ENCODE measurements at places on chromosomes 4 and X. TPM values are rescaled to one million over a fixed set of nuclear protein-coding genes. Genes with fewer than 3 reads are reported as not detected.

The HTR2C gene
- not detected for total RNA-seq

DNA sequence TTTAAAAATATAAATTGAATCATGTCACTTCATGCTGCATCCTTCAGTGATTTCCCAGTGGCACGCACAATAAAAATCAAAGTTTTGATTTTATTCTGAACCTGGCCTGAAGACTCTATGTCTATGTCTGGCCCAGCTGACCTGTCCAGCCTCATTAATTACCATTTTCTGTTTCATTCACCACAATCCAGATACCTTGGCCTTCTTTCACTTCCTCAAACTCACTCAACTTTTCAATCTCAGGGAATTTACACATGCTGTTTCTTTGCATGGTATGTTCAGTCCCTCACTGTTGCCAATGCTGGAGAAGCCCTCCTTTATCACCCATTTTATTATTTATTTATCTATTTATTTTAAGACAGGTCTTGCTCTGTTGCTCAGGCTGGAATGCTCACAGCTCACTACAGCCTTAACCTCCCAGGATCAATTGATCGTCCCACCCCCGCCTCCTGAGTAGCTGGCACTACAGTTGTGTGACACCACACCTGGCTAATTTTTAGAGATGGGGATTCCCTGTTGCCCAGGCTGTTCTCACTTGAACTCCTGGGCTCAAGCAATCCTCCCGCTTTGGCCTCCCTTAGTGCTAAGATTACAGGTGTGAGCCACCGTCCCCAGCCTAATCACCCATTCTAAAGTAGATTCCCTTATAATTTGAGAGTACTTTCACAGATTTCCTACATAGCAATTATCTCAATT is 43.1 kb downstream of the ZGRF1 start:
- H3K27me3 ChIP-seq, result no peaks in the 10 kb centered on the region
- no peak for DNase-seq
- H3K4me1 ChIP-seq, result no peaks in the 10 kb centered on the region
- H3K36me3 ChIP-seq, result no peaks in the 10 kb centered on the region
- no peak overlapping the region for H3K27ac ChIP-seq
- no peak overlapping the region for H3K4me3 ChIP-seq

DNA sequence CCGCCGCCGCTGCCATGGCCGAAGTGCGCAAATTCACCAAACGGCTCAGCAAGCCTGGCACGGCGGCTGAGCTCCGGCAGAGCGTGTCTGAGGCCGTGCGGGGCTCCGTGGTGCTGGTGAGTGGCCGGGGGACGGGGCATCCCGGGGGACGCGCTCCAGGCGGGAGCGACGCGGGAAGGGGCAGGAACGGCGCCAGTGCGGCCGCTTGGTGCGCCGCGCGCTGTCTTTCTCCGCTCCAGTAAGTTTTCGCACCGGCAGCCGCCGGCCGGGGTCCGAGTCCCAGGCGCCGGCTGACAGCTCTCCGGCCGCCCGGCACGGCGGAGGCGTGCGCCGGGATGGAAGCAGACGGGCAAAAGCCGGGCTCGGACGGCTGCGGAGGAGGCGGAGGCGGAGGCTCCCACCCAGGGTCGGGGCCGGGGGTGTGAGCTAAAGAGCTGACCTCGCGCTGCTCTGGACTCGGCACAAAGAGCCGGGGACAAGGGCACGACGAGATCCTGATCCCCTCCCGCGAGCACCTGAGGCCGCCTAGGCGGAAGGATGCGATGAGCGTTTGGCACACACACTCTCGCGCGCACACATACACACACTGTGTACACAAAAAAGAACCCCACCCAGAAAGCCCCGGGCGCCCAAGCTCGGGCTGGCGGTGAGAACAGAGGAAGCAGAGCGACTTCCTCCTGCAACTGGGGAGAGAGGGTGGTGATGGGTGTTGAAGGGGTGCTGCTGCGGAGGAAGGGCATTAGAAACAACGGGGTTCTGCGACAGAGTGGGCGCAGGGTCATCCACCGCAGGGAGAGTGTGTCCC is 545 bp downstream of the DOCK11 start:
- H3K27me3 ChIP-seq, result peaks cover 18% of the 10 kb centered on the region
- H3K36me3 ChIP-seq, result no peaks in the 10 kb centered on the region
- H3K4me3 ChIP-seq, result peak overlapping the region; percentile 16
- peaks cover 14% of the 10 kb centered on the region for H3K4me1 ChIP-seq
- no peak for DNase-seq

DNA sequence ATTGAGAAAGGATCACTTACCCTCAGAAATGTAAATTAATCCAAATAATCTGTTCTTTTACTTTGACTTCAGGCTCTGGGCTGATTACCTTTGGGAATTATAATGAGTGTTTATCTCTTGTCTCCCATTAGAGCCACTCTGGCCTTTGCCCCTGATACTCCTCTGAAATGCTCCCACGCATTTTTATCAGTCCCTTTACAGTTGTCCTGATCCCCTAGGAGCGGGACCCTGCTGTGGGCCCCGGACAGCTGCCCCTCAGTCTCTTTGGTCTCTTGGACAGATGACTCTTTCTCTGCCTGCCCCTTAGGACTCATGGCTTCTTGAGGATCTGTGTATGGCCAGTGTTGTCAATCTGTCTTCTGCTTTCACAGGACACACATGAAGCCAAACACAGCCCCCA is 1.0 kb upstream of the TRIM75 start:
- no peak overlapping the region for H3K4me3 ChIP-seq
- no peaks in the 10 kb centered on the region for H3K27me3 ChIP-seq
- H3K36me3 ChIP-seq, result no peaks in the 10 kb centered on the region
- H3K27ac ChIP-seq, result no peak overlapping the region
- no peaks in the 10 kb centered on the region for H3K4me1 ChIP-seq

The NDP gene
- not detected for total RNA-seq

GRCh38 chrX:96884027-96884426 is 319 bp downstream of the RPA4 start:
- H3K4me1 ChIP-seq, result no peaks in the 10 kb centered on the region
- H3K27ac ChIP-seq, result no peak overlapping the region
- H3K4me3 ChIP-seq, result no peak overlapping the region
- no peak for DNase-seq
- H3K27me3 ChIP-seq, result no peaks in the 10 kb centered on the region

- H3K4me1 ChIP-seq, result no peaks in the 10 kb centered on the region
- H3K27ac ChIP-seq, result no peak overlapping the region
- H3K4me3 ChIP-seq, result no peak overlapping the region
- H3K27me3 ChIP-seq, result no peaks in the 10 kb centered on the region
- DNase-seq, result no peak
Measured at GRCh38 chrX:73922856-73923455, 360.0 kb downstream of the CHIC1 start.

Measured in HepG2 (cell line).